Stimulated activated memory B cell treated with anti-CD40 and anti-IgM and Interleukin-4, amounts not matched to agents 10 μg/mL and 1 μg/mL and 100 μg/mL, for 72 hours (primary cell): ENCODE measurements at places on chromosomes 3 and 15.

- no peak for ATAC-seq
These were observed 40.5 kb downstream of the TRAT1 start for GRCh38 chr3:108862865-108863798.

DNA sequence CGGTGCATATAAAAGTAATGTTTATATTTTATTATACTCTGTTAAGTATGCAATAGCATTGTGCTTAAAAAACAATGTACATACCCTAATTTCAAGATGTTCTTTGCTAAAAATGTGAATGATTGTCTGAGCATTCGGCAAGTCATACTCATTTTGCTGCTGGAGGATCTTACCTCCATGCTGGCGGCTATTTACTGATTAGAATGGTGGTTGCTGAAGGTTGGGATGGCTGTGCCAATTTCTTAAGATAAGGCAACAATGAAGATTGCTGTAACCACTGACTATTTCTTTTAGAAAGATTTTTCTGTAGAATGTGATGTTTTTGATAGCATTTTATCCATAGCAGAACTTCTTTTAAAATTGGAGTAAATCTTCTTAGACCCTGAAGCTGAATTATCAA is 932.7 kb downstream of the ZPLD1 start:
- ATAC-seq = no peak

DNA sequence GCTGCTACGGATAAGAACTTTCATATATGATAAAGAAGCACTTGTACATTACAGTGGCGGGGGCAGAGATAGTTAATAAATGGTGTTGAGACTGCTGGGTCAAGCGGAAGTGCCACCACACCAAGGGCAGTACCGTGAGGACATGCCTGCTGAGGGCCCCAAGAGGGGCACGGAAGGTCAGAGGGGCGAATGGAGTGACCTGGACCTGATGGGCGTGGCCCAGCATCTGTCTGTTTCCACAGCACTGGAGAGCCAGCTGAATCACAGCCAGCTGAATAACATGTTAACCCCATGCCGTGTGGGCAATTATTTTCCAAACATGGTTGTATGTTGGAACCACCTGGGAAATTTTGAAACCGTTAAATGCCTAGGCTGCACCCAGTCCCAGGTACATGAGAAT is 37.2 kb downstream of the ANKDD1A start:
- peak; percentile 41 for ATAC-seq

- no peak for ATAC-seq
These were observed 446.7 kb upstream of the PROK2 start for GRCh38 chr3:72231439-72232196.

- no peak for ATAC-seq
These were observed 152.7 kb downstream of the CHSY1 start for GRCh38 chr15:101099183-101099582.
